Central memory CD4-positive, alpha-beta T cell (primary cell): ENCODE measurements at places on chromosomes 7 and 10.

GRCh38 chr10:116278846-116279245 is 5.8 kb upstream of the GFRA1 start:
- DNase-seq, result no peak

- DNase-seq, result no peak
These were observed 147.4 kb downstream of the PRKAG2 start for GRCh38 chr7:151729521-151729921.

GRCh38 chr10:128528167-128528566 is 401.9 kb upstream of the MKI67 start:
- no peak for DNase-seq

- DNase-seq, result no peak
These were observed 235.8 kb upstream of the PFKP start for GRCh38 chr10:2831509-2831908.

GRCh38 chr7:137120690-137121089 is 222.8 kb downstream of the PTN start:
- no peak for DNase-seq

GRCh38 chr7:98681511-98681910 is 64.4 kb downstream of the NPTX2 start:
- DNase-seq, result no peak

GRCh38 chr7:105643851-105644250 is 62.6 kb upstream of the EFCAB10 start:
- no peak for DNase-seq

DNA sequence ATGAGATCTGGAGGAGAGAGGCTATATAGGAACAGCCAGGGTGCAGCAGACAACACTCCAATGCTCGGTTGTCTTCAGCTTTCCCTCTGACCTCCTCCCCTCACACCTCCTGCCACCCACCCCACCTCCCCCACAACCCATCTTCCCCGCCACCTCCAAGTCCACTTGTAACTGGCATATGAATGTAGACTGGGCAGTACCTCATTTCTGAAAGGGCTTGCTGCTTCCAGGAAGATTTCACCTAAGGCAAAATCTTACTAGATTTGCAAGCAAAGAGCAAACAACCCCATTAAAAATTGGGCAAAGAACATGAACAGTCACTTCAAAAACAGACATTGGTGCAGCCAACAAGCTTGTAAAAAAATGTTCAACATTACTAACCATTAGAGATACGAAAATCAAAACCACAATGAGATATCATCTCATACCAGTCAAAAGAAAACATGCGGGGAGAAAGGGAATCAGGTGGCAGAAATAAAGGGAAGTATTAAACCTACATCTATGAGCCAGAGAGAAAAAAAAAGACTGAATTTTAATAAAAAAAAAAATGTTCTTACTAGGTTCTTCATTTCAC is 164.6 kb upstream of the C1GALT1 start:
- no peak for DNase-seq

GRCh38 chr10:47115322-47115721 is 184.7 kb upstream of the GDF10 start:
- DNase-seq, result no peak

- peak; percentile 56 for DNase-seq
These were observed 60.4 kb downstream of the ADD3 start for GRCh38 chr10:110067960-110068770.

DNA sequence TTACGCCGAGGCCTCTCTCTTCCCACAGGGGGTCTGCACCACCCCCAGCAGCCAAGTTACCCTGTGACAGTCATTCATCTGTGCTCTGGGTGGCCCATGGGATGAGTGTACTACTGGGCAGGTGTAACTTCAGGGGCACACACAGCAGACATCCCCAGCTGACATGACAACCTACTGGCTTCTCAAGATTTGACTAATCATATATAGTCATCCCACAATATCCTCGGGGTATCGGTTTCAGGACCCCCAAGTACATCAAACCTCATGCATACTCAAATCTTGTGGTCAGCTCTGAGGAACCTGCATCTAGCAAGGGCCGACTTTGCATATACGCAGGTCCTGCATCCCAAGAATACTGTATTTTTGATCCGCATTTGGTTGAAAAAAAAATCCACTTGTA is 336.9 kb upstream of the C7orf33 start:
- DNase-seq, result no peak

DNA sequence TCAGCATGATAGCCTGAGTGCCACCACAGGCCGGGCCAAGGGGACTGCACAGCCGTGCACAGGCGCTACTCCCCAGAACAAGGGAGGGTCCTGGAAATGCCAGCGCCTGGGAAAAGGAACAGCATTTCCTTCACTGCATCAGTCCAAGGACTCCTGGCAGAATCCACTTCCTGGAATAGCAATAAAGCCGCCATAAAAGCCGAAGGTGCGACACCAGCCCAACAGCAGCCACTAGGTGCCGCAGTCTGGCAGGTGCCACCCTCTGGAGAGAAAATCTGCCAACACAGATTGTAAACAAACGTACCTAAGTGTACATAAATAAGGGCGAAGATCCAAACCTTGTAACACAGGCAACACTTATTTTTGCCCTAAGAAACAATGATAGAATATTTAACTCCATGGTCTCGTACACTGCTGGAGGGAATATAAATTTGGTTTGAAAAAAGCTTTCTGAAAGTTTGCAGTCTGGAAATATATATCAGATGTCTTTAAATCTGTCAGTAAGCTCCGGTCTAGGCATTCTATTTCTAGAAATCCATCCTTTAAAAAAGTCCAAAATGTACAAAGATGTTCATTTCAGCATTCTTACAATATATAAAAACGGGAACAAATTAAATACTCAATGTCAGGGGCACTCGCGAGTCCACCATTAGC is 22.2 kb downstream of the VOPP1 start:
- no peak for DNase-seq

DNA sequence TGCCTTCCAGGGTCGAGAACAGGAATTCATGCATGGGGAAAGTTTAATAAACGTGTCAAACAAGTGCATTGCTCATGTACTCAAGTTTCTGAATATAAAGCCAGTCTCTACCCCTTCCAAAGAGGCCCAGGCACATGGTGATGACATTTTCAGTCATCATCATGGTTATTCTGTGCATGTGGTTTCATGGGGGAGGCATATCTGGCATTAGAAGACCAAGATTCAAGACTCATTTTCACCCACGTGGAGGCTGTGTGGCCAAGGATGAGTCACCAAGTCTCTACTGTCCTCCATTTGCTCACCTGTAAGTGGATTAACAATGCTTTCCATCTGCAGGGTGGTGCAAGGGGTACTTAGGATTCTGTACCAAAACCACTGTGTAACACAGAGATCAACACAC is 34.0 kb upstream of the CNPY1 start:
- no peak for DNase-seq

GRCh38 chr10:103853428-103854264 is 1.7 kb downstream of the SH3PXD2A start:
- DNase-seq, result no peak

GRCh38 chr7:30714129-30714528 is 31.9 kb upstream of the CRHR2 start:
- no peak for DNase-seq

- DNase-seq, result no peak
These were observed 93.6 kb downstream of the NHLRC2 start for GRCh38 chr10:113948048-113948447.

DNA sequence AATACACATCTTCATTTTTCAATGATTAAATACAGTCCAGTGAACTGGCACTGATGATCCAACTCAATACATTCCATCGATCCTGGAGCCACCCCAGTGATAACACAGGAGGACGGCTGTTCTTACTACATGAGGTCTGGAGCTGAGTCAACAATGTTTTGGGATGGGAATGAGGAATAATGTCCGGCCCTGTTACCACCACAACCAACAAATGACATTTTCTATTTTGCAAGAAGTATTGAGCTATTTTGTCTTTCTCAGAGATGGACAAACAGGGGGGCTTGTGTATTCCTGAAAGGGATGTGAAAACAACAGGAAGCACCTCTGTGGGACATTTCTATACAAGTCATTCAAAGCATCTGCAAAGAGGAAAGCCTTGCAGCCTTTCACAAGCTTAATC is 249.2 kb downstream of the PARD3 start:
- no peak for DNase-seq

DNA sequence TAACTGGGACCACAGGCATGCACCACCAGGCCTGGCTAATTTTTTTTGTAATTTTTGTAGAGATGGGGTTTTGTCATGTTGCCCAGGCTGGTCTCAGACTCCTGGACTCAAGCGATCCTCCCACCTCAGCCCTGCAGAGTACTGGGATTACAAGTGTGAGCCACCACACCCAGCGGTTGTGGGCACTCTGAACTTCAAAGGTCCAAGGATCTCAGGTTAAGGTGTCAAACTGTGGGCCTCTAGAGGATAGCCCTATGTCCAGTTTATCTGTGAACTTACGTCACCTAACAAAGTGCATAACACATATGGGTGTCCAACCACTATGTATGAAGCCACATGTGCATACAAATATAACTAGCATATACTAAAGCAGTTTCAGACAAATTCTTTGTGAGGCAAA is 3.2 kb upstream of the IL2RA start:
- no peak for DNase-seq

- no peak for DNase-seq
These were observed 561.8 kb downstream of the ATRNL1 start for GRCh38 chr10:115654961-115655360.

GRCh38 chr7:7764520-7765396 is 46.4 kb upstream of the RPA3 start:
- peak; percentile 16 for DNase-seq

- DNase-seq, result no peak
These were observed 94.2 kb upstream of the IGFBP3 start for GRCh38 chr7:46015107-46015868.

- DNase-seq, result no peak
These were observed 222.2 kb upstream of the NRP1 start for GRCh38 chr10:33556620-33557019.

- no peak for DNase-seq
These were observed 14.5 kb downstream of the WNT16 start for GRCh38 chr7:121343302-121343701.

DNA sequence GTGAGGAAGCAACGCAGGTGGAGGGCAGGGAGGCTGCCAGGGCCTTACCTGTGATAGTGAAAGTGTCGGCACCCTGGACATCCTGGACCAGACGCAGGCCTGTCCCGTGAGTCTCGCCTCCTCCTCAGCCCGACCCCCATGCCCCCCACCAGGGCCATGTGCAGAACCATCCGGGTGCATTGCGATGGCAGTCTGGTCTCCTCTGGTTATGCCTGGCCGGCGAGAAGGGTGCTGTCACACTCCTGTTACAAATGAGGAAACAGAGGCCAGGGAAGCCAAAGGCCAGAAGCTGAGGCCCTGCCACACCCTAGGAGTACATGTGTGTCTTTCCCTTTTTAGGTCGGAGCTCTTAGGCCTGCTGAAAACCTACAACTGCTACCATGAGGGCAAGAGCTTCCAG is 7.2 kb downstream of the DEPP1 start:
- no peak for DNase-seq

DNA sequence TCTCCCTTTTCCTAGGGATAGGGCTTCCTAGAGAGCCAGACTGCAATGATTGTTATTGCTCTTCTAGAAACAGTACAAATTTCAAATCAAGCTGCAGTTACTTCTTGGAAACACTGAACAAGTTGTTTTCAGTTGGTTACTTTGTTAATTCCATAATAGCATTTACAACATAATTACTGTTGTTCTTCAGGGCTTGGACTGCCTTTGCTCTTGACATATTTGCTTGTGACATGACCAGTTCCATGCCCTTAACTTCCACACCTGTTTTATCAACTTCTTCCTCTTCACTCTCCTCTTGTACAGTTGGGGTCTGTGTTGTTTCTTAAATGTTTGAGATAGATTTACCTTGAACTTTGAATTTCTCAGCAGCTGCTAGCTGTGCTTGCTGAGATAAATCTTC is 104.4 kb downstream of the SEC23IP start:
- DNase-seq, result no peak

GRCh38 chr10:21021843-21022594 is 124.9 kb upstream of the NEBL start:
- DNase-seq, result no peak

DNA sequence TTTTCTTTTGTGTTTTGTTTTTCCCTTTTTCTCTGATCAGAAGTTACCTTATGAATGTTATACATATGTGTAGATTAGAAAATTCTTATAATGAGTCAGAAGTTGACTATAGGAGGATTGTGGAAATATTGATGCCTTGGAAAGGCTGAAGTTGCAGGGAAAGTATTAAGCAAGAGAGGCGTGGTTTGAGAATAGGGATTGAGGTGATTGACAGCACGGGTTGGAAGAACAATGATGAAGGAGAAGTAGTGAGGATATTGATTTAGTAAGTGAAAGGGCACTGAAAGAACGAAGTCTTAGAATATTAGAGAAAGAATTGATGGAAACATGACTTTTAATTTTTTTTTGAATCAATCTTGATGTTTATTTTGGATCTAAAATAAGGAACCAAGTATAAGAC is 176.0 kb downstream of the EXOC4 start:
- no peak for DNase-seq

DNA sequence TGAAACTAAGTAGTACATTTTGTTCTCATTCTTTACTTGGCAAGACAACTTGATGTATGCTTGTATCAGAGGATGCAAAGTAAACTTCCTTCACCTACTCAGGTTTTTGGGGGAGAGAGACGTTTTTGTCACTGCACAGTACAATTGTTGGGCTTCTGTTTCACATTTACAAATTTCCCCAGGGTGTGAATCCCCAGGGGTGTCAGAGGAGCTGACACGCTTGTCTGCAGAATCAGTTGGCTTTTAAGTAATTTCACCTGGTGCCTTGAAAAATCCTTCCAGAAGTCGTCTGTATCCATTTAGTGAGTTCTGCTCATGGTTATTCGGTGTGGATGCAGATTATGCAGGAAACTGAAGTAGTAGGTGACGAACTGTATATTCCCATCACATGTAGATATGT is 1227.7 kb upstream of the CELF2 start:
- no peak for DNase-seq

- DNase-seq, result no peak
These were observed 250.8 kb upstream of the PITRM1 start for GRCh38 chr10:3423384-3423783.

- DNase-seq, result no peak
These were observed 94.1 kb downstream of the CHST15 start for GRCh38 chr10:123999261-123999660.

DNA sequence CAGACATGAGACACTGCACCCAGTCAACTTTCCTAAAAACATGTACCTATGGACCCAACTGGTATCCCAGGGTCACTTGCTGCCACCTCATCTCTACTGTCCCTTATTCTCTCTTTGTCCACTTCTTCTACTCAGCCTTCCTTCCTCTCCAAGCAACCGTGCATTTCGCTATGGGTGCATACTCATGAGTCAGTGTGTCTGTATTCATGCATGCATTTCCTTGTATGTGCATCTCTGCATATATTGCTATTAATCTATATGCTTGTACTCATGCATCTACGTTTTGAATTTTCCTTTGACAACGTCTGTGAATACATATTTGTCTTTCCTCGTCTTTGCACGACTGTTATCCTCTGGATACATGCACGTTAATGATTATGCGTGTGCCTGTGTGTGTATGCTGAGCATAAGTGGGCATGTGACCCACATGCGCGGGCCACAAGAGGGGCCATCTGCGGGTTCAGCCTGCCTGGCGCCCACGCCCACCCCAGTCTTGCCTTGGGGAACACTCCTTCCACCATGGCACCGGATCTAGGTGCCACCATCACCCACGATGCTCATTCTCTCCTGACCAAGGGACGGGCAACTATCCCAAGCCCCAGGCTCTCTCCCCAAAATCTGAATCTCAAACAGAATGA is 23.3 kb downstream of the KIAA1549 start:
- no peak for DNase-seq

- no peak for DNase-seq
These were observed 52.5 kb downstream of the DGKB start for GRCh38 chr7:14850039-14850438.

- no peak for DNase-seq
These were observed 231.4 kb downstream of the CREB5 start for GRCh38 chr7:28643584-28644340.
